Activated T-cell treated with anti-CD3 and anti-CD28 coated beads, Interleukin-2, amount 50 U/mL, for 72 hours (primary cell): ENCODE measurements at places on chromosomes 3 and 15.

DNA sequence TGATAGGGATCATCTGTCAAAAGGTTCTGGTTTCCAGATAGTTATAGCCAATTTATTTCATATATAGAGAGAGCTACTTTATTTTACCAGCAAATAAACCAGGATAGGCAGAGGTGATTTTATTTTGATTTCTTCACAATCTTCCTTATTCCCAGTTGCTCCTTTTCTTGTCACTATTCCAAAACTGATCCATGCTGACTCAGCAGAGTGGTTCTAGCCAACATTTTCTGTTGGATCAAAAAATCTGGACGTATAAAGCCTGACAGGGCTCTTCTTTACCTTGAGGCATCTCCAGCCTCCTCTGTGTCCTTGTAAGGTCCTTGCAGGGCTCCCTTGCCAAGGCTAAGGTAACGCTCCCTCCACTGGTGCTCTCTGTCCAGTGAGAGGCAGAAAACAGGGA lies 15.8 kb downstream of the HDC start:
- DNase-seq, result no peak

DNA sequence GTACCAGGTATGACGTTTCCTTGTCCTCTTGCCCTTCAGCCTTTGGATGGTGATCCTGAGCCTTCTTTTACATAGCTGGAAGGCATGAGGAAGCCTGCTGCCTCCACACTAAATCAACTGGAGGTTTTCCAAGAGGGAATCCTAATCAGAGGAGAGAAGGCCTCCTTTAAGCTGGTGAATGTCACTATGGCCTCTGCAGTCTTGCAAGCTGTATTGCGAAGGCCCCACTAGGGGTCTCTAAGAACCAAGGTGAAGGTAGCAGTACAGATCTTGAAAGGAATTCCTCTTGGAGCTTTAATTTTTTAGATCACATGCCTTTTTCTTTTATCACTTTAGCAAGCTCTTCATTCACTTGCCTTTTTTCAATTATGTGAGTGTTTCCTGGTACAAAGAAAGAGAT lies 119.2 kb downstream of the GHSR start:
- no peak for DNase-seq

DNA sequence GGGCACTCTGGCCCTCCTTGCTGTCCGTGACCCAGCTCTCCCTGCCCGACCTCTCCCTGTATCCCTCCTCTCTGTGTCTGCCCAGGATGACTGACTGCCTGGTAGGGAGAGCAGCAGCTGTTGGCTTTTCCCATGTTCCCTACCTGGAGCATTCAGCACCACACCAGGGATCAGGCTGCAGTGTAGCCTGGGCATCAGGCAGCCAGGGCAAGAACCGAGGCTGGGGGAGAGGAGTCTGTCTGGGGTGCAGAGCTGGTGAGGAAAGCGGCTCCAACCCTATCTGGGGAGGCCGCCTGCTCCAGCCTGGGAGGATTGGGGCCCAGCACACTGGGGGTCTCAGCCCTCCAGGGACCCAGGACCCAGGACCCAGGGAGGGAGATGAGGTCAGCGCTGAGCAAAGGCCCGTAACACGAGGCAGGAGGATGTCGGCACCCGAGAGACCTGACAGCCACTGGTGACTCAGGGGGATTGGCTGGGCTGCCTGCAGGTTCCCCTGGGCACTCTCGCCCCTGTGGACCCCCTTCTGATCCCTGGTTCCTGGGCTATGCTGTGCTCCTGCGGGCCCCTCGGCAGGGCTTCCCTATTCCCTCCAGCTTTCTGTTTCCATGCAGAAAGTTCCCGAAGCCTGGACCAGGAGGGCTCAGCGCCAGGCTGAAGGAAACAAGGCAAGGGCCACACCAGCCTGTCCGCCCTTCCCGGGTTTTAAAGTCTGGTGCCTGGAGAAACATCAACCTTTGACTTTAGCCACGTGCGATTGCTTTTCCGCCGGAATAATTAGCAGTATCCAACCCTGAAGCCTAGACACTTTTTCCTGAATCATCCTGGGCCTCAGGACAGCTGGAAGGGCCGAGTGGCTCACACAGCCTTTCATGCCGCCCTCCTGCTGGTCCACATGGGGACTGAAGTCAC lies 128.2 kb upstream of the MEF2A start:
- DNase-seq, result no peak

- DNase-seq, result no peak
These were observed 430.1 kb downstream of the TUSC7 start for GRCh38 chr3:117139681-117140080.

DNA sequence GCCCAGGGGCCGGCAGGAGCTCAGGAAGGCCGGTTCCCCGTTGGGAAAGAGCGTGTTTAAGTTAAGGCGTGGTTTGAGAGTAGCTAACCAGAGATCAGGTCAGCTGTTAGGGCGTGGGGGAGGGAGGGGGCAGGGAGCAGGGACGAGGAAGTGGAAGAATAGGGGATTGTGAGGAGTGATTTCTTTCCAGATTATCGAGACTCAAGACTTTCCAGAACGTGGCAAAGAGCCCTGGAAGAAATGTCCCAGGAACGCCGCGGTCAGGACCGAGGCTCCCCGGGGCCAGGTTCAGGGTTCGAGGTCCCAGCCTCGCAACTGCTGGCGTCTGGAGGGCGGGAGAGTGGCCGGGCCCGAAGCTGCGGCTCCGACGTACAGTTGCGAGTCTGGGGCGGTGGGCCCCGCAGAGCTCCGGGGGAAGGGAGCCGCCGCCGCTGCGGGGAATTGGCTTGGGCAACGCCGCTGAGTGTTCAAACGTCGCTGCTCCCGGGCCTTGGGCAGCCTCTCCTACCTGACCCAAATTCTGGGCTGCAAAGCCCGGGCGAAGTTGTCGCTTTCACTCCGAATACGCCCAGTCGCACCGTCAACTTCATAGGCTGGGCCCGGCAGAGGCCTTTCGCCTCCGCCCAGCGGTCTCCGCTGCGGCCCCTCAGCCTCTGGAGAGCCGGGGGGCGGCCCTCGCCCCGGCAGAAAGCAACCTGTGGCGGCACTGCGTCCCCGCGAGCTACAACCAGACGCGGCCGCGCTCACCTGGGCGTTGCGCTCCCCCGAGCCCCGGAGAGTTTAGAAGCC lies 9.5 kb downstream of the ISL2 start:
- DNase-seq, result peak; percentile 29

- DNase-seq, result no peak
These were observed 51.7 kb downstream of the FAM174B start for GRCh38 chr15:92603743-92604470.

DNA sequence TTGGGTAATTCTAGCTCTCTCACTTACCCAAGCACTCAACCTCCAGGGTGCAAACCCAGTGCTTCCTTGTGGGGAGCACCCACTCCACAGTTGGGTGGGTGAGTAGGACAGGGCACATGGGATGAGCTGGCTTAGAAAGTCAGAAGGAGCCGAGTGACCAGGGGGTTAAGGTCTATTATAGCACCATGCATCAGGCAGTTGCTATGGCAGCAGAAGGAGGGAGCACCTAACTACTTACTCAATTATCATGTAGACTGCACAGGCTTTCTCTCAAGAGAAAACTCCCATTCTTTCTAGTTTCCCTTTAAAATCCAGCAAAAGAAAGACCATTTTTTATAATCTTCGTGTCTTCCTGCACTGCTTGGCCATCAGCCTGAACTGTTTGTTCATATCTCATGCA lies 163.0 kb downstream of the OCA2 start:
- DNase-seq, result no peak

DNA sequence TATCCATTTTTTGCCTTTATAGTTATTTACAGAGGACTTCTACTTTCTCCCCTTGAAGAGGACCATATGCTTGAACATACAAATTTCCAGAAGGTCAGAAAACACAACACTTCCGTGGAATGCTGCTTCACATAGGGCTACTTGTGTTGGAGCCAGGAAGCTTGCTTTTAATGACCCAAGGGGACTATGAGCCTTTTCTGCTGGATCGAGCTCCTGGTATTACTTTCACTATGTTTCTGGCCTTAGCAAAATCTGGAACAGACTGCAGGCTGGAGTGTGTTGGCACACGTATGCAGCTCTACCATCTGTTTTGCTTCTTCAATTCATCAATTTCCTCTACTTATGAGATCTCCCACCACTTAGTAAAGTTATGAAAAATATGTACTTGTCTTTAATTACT lies 69.3 kb upstream of the CBLB start:
- no peak for DNase-seq

DNA sequence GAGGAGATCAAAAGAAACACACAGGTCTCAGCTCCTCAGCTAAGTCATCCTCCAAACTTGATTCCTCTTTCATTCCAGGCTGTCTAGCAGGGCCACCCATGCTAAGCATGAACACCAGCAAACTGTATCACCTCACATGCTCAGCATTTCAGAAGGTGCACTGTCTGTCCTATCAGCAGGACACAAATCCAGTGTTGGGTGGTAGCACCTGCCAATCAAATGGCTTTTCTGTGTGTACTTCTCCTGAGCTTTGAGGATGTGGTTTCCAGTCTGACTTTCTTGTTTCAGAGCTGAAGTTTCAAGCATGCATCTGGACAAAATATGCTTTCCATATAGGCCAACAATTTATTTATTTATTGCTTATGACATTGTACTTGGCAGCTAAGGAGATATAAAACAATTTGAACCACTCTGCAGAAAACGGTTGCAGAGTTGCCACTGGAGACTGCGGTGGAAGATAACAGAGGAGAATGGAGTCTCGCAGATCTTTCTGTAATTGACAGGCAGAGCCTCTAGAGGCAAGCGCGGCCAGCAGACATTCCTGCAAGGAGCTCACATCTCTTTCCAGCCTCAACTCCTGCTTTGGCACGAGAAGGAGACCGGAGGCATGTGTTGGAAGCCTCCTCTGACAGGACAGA lies 167.1 kb upstream of the WNT5A start:
- DNase-seq, result no peak

DNA sequence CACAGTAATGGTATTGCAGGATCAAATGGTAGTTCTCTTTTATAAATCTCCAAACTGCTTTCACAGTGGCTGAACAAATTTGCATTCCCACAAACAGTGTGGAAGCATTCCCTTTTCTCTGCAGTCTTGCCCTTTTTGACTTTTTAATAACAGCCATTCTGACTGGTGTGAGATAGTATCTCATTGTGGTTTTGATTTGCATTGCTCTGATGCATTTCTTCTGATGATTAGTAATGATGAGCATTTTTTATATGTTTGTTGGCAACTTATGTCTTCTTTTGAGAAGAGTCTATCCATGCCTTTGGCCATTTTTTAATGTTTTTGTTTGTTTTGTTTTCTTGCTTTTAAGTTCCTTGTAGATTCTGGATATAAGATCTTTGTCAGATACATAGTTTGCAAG lies 316.1 kb upstream of the TMCO5A start:
- DNase-seq, result no peak

GRCh38 chr3:16529264-16529663 lies 15.8 kb upstream of the RFTN1 start:
- no peak for DNase-seq

DNA sequence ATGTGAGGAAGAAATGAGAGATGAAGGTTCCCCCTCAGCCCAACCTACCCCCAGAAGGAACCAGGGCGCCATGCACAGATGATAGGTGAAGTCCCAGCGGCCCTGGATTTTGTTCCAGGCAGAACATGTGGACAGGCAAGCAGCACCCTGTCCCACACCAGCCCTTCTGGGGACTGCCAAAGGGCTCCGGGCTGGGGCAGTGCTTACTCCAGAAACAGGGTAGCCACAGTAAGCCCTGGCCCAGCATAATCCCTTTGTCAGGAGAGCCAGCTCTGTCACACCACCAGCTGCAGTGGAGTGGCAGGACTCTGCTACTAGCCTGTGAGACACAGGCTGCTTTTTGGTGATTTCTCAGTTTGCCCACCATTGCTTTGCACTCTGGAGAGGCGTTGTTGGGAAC lies 6.3 kb downstream of the FBXL22 start:
- DNase-seq, result no peak

DNA sequence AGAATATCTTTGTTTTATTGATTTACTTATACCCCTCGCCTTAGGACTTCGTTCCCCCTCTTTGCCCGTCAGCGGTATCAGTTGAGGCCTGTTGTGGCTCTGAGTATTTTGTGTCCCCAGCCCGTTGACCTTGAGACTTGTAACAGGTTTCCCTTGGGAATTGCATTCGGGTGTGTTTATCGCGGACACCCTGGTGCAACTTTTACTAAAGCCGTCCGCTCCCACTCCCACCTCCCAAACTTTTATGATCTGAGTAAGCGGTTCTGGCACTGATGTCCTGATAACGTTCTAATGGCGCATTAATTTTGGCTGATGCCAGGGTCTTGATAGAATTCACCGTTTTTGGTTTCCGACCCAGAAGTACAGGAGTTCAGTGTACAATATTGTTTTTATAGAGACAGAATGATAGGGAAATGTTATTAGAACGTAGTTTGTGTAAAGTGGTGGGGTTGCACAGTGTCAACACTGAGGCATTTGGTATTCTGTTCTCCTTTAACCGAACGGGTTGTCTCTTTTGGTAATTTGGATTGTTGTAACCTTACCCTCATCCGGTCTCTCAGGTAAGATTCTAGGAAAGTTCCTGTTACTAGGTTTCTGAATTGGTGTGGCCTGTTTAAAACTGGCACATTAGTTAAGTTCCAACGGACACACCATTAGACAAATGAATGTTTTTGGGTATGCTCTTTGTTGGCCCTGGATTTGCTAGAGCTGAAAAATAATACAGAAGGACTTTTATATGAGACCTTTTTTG lies 47.8 kb downstream of the OIP5 start:
- no peak for DNase-seq

- DNase-seq, result no peak
These were observed 558.0 kb downstream of the FOXP1 start for GRCh38 chr3:71025516-71025915.

DNA sequence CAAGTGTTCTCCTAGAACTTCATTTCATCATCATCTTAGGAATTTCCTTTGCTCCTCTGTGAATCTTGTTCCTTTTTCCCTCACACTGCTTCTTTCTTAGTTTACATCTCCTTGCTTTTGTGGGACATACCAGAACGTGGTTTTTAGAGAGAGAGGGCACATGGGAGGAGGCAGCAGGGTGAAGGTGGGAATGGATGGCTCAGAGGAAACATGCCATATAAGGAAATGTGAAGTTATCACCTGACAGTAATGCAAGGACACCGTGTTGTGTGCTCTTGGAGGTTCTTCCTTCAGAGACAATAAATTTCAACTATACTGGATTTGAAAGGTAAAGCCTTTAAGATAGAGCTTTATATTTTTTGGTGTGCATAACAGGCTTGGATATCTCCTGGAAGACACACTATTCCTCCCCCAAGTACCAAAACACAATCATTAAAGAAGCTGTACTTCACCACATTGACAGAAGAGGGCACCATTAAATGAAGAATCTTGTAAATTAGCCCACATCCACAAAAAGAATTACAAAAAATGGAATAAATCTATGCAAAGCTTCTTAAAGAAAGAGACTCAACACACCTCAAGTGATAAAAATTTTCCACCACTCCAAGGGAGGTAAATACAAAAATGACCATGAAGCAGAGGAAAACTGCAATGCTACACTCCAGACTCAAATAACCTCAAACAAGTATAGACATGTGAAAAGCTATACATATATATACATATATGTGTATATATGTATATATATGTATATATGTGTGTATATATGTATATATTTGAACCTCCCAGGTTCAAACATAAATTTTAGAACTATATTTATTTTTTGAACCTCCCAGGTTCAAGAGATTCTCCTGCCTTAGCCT lies 26.1 kb downstream of the RPL39L start:
- no peak for DNase-seq

GRCh38 chr15:65937054-65937453 lies 67.8 kb downstream of the RAB11A start:
- DNase-seq, result no peak

- DNase-seq, result no peak
These were observed 50.0 kb downstream of the ZIC1 start for GRCh38 chr3:147458995-147459704.
